ENCODE measurements at places on chromosomes 3 and 15.

- no peak for DNase-seq
These were observed 2.5 kb downstream of the GPR87 start for GRCh38 chr3:151314137-151314536.

- DNase-seq: no peak
These were observed 53.9 kb downstream of the CRTC3 start for GRCh38 chr15:90583471-90584252.

DNA sequence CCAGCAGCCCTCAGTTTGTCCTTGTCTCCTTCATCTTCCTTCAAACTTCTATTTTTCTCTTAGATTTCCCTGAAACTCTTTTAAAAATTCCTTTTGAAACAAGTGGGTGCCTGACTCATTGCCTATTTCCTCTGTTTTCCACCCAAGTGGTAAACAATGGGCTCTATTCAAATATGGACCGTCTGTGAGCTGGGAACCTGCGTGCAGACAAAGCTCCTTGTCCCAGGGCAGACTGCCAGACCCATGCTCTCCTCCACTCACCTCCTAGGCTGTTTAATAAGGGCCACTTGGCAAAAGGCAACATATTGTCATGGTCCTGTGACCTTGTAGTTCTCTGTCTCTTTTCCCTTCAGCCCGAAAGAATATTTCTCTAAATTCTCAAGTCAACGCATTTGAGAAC is 332.7 kb upstream of the THBS1 start:
- DNase-seq: no peak

DNA sequence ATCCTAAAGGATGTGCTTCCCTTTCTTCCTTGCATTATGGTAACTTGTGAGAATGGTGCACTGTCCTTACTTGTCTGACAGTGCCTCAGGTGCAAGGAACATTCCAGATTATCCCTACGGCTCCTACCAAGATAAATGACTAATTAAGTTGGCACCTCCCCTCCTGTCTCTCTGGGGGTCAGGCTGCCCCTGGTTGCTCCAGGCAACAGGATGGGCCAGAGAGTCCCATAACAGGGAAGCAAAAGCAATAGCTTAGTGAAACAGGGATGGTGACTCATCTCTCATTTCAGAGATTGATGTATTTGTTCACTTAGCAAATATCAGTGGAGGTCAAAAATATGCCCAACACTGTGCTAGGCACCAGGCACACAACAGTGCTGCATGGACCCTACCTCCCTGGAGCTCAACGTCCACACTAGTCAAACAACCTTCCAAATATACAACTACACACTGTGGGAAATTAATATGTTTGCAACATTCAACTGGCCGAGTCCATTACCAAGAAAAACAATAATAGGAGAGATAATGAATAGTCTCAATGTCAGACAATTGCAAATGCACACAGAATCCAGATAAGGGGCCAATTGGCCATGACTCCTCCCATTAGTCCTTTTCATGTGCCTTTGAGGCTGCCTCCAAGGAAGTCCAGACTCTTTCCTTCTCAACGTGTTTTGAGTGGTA is 249.0 kb downstream of the TLE3 start:
- no peak for DNase-seq

DNA sequence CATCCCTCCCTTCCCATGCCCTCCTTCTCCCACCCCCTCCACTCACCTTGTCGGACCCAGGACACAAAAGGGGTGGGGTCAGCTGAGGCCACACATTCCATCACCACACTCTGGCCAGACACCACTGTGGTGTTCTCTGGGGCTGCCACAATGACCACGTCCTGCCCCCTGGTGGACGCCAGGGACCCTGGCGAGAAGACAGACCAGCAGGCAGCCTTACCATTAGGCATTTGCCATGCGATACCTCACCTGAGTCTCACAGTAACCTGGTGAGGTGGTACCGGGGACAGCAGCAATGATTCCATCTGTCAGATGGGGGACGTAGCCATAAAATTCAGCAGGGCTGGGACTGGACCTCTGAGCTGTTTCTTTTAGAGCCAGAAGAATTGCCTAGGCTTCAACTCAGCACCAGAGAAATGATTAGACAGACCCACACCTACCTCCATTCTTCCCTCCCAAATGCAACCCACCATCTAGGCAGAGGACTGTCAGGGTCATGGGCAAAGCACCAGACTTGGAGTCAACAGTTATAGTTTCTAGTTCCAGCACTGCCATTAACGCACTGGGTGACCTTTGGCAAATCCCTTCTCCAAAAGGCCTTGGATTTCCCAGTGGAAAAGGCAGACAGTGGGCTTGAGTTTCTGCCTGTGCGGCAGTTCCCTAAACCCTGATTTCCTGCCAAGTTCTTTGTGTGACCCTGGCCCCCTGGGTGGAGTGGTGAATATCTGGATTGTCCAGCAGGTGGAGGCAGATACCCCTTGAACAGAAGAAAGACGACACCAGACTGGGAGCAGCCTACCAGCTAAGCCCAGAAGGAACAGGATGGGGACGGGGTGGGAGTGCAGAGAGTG is 21.8 kb downstream of the IGDCC4 start:
- DNase-seq: peak; percentile 65

- DNase-seq: no peak
These were observed 9.2 kb downstream of the NDUFB5 start for GRCh38 chr3:179613807-179614206.

DNA sequence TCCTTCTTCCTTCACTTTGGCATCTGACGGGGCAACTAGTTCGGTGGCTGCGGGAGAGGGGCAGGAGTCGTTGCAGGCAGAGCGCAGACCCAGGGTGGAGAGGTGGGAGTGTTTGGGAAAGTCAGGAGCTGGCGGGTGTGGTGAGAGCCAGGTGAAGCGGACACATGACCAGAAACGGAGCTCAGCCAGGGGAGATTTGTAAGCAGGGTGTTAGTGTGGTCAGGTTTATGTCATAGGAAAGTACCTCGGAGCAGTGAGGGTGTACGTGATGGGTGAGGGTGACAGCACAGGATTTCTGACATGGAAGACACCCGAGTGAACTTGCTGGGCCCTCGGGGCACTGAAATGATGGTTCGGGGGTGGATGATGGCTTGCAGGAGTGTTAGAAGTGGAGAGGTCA is 247.4 kb upstream of the TPM1 start:
- DNase-seq: no peak

DNA sequence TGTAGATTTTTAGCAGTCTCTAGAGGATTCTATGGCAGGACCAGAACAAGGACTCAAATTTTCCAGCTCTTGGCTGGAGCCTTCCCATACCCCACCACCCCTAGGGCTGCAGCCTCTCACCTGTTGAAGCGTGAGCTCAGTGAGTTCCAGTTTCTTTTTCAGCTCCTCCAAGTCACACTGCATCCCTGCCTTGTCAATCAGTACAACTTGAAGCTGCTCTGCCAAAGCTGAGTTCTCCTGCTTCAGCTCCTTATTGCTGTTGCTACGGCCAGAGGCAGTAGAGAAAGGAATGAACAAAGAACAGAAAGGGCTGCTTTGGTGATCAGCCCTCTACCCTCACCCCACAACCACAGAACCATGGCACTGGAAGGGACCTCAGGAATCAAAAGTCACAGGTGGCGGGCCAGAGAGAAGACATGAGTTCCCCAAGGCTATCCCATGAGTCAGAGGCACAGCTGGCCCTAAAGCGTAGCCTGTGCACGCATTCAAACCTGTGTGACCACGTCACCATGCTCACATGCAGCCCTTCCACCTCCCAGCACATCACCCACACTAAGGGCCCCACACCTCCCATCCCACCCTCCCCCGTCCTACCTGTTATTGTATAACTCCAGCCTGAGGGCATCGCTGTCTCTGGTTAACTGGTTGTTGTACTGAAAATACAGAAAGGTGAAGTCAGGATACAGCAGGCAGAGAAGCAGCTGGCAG is 83.3 kb upstream of the C2CD4B start:
- DNase-seq: no peak

DNA sequence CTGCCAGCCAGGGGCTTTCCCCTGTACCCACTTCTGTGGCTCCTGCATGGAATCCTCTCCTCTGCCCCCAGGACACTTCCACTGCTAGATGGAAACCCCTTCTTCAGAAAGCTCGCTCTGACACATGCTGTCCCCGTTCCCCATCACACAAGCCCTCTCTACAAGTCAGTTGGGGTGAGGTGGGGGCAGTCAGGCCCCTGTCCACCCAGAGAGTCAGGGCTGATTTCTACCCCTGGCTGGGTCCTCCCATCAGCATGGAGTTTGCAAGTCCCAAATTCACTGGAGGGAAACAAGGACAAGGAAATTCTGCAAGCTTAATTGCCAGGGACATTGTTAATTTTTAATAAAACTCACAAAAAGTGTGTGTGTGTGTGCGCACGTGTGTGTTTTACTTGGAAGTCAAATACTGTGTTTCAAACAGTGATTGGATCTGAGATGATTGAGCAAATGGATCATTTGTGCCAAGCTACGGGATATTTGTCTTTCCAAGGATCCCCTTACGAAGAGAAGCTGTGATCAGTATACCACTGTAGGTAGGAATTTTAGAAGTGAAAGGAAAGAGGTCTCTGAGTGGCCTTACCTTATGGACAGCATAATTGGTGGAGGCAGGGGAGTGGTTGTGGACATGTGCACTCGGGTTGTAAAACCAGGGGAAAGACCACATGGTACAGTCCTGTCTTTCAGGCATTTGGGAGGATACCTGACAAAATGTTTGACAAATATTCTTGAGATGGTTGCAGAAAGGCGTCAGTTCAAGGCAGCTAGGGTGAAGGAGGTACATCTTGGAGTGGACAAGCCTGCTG is 1.5 kb upstream of the AMOTL2 start:
- DNase-seq: no peak

DNA sequence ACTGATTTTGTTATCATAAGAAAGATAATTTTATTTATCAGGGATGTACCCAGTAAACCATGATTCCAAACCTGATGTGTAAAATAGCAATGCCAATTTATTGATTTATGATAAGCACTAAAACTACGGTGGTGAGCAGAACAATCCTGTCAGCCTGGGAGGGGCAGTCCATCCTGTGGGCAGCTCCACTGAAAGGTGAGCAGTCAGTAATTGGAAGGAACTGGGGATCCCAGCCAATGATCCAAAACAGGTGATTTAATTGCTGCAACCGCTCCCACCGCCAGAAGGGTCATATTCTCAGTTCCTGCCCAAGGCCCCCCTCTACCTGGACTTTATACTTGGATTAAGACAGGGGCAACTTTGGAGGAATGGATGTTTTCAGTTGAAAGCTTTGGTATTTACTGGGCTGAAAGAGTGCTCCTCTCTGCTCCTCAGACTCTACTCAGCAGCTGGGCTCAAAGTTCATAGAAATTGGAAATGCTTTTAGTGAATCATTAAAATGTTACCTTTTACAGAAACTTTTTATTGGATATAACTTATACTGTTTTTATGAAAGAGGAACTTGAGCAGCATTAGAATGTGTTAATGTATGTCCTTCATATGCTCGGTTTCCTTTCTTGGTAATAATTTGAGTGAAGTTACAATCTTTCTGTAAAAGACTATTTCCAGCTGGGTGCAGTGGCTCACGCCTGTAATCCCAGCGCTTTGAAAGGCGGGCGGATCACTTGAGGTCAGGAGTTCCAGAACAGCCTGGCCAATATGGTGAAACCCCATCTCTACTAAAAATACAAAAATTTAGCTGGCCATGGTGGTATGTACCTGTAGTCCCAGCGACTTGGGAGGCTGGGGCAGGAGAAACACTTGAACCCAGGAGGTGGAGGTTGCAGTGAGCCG is 198.6 kb upstream of the IL12A start:
- no peak for DNase-seq

- no peak for DNase-seq
These were observed 48.7 kb upstream of the IREB2 start for GRCh38 chr15:78389322-78389721.

DNA sequence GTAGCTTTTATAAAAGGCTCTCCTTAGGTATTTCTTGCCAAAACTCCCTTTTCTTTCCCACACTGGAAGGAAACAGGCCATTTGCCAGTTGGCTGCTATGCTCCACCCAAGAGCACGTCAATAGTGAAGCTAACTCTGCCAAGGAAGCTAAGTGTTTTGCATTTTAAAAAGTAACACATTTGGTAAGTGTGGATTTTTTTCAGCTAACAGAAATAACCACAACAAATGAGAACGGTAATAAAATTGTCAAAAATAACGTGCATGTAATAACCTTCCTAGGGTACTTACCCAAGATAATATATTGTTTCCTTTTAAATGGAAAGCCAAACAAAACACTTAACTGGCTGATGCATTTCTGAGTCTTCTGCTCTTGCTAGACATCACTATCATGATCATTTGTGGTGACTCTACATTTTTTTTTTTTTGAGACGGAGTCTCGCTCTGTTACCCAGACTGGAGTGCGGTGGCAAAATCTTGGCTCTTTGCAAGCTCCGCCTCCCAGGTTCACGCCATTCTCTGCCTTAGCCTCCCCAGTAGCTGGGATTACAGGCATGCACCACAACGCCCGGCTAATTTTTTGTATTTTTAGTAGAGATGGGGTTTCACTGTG is 4.6 kb downstream of the DPP8 start:
- DNase-seq: peak; percentile 3

DNA sequence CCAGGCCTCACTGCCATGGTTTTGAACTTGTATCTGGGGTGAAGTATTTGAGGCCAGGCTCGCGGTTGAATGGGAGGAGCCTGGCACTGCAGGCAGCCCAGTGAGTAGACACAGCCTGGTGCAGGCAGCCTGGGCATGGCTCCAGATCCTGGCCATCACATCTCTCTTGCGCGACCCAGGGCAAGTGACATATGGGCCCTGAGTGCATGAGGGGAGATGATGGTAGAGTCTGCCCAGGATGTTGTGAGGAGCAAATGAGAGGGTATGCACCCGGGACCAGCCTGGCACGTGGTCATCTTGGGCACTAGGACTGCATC is 103.5 kb downstream of the TBC1D2B start:
- no peak for DNase-seq

DNA sequence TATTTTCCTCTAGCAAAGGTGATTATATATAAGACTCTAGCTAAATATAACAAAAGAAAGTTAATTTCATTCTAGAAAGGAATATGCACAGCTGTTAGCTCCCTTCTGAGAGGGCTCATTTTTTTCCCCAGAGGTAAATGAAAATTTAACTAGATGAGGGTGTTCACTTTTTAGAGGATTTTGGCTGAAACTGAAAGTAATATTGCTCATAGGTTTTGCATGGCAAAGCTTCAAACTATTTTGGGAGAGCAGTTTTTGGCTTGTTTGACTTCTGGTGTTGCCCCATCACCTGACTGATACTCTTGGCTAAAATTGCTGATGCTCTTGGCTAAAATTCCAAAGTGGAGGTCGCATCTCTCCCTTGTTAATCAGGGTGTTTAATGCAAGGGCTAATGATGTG is 311.9 kb downstream of the EDEM1 start:
- peak; percentile 25 for DNase-seq

DNA sequence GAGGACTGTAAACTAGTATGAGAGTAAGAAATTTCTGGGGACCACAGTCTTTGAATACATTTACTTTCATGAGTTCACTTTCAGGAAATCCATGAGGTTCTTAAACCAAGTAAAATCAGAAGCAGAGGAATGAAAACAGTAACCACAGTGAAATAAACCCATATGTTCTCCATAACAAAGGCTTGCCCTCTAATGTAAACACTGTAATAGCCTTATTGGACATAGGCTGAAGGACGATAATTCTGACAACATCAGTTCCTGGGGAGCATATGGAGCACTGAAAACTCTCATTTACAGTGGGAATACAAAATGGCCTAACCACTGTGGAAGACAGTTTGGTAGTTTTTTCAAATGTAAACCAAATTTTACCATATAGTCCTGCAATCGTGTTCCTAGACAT is 965.8 kb downstream of the NSUN3 start:
- no peak for DNase-seq

GRCh38 chr3:133895208-133896001 is at the start of gene RAB6B:
Gene RAB6B, minus strand, starts transcription at chr3:133895882. Its CDS starts 416 bp downstream, at chr3:133895466.
- no peak for DNase-seq

- DNase-seq: no peak
These were observed 793 bp downstream of the PCOLCE2 start for GRCh38 chr3:142888099-142888480.

- no peak for DNase-seq
These were observed 453.2 kb upstream of the CDIN1 start for GRCh38 chr15:36126194-36126593.
